ENCODE measurements at places on chromosomes 11 and 22.

GRCh38 chr22:24141586-24141985 is 39.7 kb upstream of the SUSD2 start:
- no peak for DNase-seq

GRCh38 chr11:133947321-133947756 is 9.4 kb downstream of the IGSF9B start:
- peak; percentile 75 for DNase-seq

DNA sequence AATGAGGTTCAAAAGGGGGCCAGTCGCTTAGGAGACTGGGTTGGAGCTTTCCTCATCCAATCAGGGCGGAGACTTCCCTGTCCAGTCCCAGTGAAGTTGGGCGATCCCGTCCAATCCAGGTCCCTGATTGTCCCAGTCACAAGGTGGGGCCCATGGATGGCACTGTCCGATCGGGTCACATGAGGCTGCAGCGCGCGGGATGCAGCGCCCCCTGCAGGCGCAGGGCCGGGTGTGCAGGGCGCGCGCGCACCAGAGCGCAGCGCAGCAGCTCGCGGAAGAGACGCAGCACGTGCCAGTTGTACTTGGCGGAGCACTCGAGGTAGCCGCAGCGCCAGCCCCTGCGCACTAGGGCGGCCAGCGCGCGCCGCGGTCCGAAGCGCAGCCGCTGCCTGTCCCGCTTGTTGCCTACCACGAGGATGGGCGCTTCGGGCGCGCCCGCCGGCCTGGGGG is 2.3 kb downstream of the RASL10A start:
- no peak for DNase-seq

DNA sequence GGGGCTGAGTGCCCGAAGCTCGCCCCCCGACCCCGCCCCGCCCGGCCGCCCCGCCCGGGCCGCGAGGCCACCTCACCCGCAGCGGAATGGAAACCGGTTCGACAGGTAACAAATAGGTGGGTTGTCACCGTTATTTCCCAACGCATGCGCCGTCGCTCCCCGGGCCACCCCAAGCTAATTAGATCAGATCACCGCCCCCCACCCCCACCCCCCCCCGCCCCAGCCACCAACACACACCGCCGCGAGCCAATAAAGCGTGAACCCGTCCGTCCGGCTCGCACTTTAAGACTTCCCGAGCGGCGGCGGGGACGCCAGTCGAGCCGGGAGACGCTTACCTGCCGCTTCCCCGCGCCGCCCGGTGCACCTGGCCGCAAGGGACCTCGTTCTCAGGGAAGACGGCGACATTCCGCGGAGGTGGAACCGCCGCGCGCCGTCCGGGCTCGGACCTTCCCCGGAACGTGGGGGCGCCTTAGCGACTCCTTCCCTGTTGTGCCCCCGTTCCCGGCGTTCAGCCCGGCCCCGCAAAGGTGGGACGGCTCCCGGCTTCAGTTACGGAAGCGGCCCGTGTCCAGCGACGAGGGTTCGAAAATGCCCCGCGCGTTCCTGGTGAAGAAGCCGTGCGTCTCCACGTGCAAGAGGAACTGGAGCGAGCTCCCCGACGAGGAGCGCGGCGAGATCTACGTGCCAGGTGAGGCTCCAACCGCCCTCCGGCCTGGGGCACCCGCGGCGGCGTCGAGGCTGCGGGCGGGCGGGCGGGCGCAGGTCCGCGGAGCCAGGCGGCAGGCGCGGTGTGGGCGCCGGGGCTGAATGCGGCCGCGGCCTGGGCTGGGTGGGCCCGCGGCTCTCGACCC is at the start of gene OVOL1:
TSS of gene OVOL1 (plus strand) at position 278 of the 851 bp plus-strand sequence. CDS start at position 589, 311 bp downstream.
- no peak for DNase-seq

DNA sequence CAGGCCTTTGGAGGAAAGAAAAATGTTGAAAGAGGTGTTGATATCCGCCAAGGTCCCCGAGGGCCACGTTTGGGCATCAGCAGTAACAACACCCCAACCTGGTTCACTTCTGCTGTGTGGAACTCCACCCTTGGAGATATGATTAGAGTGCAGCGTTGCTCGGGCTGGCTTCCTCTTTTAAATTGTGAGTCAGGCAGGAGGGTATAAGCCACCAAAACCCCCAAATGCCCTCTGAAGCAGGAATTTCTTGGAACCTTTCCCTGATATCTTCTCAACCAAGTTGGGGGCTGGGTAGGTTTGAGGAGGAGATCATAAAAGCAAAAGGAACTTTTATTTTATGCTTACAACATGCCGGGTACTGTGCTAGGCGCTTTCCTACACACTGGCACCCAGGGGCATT is 6.4 kb upstream of the C11orf96 start:
- no peak for DNase-seq

DNA sequence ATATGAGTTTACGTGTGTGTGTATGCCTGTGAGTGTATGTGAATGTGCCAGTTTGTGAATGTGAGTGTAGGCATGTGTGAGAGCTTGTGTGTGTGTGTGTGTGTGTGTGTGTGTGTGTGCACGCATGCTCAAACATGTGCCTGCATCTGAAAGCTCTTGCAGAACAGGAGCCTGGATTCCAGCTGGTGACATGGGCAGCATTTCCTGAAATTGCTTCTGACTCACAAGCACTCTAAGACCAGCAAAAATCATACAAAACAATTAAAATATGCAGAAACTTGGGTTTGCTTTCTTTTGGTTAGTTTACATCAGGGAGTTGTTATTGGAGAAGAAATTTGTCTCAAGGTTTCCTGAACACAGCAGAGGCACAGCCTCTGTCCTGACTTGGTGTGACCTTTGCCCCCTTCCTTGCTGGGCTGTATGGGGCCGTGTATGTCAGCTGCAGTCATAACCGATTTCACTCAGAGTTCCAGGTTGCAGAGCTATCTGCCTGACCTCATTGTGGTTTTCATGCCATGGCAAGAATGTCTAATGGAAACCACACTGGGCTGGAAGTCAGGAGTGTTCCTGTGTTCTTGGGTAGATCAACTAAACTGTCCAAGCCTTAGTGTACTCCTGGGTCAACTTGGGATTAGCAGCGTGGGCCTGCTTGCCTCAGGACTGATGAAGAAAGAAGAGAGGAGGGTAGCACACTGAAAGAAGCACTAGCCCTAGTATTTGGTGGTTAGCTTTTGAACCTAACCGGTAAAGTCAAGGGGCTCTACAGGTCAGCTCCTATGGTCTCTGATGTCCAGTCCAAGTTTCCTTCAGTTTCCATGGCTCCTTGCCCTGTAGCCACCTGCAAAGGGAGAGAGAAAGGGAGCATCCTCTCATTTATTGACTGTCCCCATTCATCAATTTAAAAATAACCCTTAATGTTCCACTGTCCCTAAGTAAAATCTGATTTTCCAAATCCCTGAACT is 143.7 kb downstream of the SNX19 start:
- no peak for DNase-seq

GRCh38 chr11:107397357-107397756 is 60.3 kb downstream of the CWF19L2 start:
- DNase-seq: no peak

DNA sequence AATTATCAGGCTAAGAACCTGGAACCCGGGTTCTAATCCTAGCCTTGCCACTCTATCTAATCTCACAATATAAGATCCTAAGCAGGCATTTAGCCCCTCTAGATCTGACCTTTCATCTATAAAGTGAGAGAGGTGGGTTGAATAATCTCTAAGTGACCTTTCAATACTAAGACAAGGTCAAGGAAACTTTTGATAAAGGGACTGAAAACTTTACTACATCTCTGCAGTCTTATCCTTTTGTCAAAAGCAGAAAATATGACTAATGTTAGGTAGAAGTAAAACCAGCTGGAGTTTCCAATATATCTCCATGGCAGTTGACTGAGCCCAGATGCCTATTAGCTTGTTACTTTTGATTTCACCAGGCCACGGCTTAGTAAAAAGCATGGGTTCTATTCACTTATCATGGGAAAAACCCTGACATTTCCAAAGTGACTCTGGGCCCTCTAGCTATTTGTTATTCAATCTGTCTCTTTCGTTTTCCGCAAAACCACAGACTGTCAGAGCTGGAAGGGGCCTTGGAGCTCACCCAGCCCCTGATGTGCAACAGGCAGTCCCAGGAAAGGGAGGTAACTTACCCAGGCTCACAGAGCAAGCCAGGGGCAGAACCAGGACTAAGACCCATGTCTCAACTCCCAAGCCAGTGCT is 75.8 kb downstream of the RAB30 start:
- no peak for DNase-seq

GRCh38 chr11:9263840-9264315 is 1.3 kb downstream of the DENND5A start:
- DNase-seq: no peak

- DNase-seq: no peak
These were observed 63.8 kb downstream of the KIF18A start for GRCh38 chr11:28043930-28044709.

DNA sequence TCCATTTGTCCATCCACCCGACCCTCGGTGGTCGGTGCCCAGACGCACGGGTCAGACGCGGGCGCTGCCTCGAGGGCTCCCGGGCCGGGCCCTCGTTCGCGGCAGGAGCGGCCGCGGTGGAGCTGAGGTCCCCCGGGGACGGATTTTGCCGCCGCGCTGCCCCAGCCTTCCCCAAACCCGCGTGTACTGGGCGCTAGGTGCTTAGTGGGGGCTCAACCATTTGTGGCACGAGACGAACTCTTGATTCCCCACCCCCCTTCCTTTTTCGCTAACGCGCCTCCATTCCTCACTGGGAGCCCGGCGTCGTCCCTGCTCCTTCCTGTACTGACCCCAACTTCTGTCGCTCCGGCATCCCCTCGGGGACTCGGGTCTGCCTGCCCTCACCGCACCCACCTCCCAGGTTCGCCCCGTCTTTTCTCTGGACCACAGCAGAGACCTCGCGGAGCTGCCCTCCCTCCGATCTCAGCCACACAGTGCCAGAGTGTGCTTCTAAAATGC is 789 bp upstream of the CBX7 start:
- DNase-seq: no peak

- DNase-seq: peak; percentile 93
These were observed at the start of gene TOMM22 for GRCh38 chr22:38681582-38682335. TSS of gene TOMM22 (plus strand) at chr22:38681957. CDS start at chr22:38681979, 22 bp downstream.

- no peak for DNase-seq
These were observed 149.1 kb downstream of the SHANK2 start for GRCh38 chr11:71103266-71103665.

GRCh38 chr22:48923165-48923865 is 904.4 kb downstream of the BRD1 start:
- DNase-seq: no peak

DNA sequence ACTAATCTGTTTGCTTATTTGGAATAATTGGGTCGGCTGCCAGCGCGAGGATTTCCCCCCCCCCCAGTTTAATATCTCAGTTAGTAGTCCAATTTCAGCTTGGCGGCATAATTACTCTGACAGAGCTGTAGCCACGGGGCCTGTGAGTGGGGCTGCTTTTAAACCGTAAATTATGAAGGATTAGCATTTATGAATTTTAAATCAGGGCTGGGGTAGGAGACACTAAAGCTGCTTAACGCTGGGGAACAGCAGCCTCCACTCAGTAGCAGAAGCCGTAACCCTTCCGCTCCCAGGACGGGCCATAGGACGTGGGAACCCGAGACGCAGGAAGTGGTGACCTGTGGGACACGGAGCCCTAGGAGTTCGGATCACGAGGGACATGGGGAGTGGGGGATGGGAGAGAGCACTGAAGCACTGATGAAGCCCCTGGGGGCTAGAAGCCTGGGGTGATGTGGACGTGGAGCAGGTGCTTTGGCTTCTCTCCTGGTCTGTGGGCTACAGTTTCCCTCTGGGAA is 66.2 kb upstream of the LMO1 start:
- no peak for DNase-seq

GRCh38 chr22:24156141-24156912 is 25.0 kb upstream of the SUSD2 start:
- DNase-seq: peak; percentile 66

- DNase-seq: peak; percentile 23
These were observed 34.2 kb downstream of the DNHD1 start for GRCh38 chr11:6531267-6531752.

- no peak for DNase-seq
These were observed 11.6 kb upstream of the TMEM45B start for GRCh38 chr11:129804012-129804411.

GRCh38 chr11:5229356-5229755 is 2.5 kb upstream of the HBB start:
- no peak for DNase-seq

DNA sequence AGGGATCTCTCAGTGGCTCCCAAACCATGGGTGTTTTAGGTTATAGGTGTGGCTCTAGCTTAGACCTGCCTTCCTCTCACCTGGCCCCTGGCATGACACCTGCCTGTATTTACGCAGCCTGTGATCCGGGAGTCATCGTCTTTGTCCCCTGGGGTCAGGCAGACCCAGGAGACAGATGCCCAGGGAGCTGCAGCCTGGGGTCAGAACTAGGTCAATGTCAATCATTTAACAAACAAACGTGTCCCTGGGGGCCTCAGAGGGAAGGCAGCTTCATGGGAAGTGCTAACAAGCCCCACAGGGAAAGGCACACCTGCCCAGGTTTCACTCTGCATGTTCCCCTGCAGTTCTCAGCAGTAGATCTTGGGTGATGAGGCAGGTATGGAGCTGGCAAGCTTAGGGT is 12.0 kb downstream of the BACE1-AS start:
- no peak for DNase-seq

GRCh38 chr11:8973121-8973520 is 8.9 kb upstream of the TMEM9B start:
- no peak for DNase-seq

GRCh38 chr22:37243402-37244113 is 511 bp downstream of the RAC2 start:
- no peak for DNase-seq

DNA sequence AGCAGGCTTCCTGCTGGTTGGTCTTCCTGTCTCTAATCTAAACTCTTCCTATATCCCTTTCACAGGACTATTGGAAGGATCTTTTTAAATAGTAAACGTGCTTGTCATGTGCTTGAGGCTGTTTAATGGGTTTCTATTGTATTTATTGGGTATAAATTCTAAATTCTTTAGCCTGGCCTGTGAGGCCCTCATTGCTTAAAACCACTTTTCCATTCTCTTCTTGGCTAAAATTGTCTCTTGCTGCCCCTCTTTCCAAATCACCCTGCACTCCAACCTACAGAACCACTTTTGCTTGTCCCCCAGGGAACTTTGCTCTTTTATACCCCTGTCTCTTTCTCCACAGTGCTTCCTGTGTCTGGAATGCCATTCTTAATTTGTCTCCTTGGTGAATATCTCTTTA is 46.4 kb upstream of the MUC15 start:
- DNase-seq: no peak

- DNase-seq: no peak
These were observed 77.5 kb upstream of the PITPNB start for GRCh38 chr22:27996529-27996925.

- DNase-seq: no peak
These were observed 64.7 kb downstream of the BDNF start for GRCh38 chr11:27635567-27636037.

DNA sequence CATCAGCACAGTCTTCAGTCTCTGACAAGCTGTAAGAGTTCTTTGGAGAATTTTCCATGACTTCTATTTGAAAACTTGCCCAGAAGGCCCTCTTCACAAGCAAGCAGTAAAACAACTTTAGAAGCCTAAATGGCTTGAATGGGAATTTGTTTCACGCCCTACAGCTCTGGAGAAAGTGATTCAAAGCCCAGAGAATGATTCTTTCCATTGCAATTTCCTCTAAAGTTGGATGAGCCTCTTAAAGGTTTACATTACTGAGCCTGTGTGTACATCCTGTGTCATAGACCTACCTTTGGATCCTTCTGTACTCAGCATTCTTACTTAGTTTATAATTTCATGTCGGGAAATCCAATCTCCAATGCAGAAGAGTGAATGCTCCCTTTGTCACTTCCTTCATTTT is 6.8 kb upstream of the OR8B3 start:
- no peak for DNase-seq

GRCh38 chr22:35375031-35375430 is 5.9 kb upstream of the HMOX1 start:
- DNase-seq: no peak

GRCh38 chr11:76709756-76710155 is 39.2 kb upstream of the LRRC32 start:
- no peak for DNase-seq

All from BE2C (cell line).